Activated CD4-positive, alpha-beta T cell treated with anti-CD3 and anti-CD28 coated beads for 36 hours (primary cell): ENCODE measurements at places on chromosomes 16 and 17.

- DNase-seq, result no peak
These were observed 19.6 kb upstream of the RIPOR1 start for GRCh38 chr16:67509016-67509415.

DNA sequence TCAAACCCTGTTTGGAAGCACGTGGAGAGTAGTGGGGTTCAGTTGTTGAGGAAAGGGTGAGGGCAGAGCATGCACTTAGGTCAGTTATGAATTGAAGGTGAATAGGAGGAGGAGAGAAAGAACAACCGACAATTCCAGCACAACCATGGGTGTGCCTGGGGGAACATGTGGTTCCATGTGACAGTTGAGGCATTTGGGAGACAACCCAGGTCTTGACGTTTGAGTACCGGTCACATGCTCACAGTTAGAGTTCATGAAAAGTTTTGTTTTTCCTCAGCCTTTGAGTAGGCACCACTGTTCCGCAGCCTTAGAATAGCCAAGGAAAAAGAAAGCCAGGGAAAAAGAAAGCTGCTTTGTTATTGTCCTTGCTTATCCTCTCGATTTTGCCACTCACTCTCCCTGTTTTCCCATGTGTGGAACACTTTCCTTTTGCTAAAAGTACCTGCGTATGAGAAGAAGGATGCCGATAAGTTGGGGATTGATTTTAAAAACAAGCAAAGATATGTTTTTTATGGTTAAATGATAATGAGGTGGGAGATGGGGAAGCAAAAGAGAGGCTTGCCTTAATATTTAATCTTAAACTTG is 25.6 kb upstream of the ABCC11 start:
- no peak for DNase-seq

GRCh38 chr17:56313201-56313600 is 159.9 kb downstream of the ANKFN1 start:
- DNase-seq, result no peak

DNA sequence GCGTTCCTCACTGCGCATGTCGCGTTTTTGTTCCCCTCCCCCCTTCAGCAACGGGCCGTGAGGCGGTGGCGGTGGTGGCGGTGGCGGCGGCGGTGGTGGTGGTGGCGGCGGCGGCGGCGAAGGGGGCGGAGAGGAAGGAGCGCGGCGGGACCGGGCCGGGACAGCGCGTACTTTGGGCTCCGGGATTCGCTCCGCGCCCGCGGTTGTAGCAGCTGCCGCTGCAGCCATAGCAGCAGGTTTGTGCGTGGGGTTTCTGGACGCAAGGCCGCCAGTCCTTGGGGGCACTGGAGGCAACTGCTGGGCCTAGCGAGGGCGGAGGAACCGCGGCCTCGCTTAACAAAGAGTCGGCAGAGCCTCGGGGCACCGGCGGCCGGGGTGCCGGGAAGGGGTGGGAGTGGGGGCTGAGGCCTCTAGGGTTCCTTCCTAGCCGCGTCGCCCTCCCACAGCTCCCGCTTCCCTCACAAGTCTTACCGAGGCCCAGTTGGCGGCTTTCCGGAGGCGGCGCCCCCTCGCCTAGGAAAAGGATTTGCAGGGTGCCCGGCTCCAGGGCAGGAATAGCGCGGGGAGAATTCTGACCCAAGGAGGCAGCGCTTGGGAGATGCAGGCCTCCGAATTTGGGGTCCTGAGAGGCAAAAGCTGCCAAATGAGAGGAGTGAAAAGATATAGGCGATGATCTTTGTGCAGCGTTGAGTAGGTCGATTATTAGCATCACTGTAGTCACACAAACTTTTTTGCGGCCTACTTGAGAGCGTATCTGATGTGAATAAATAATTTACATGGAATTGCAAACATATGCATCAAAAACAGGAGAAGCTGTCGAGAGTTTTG is at the start of gene DDX42:
DDX42 (plus strand) TSS at position 30 of the 828 bp plus-strand sequence. CDS start 12,880 bp downstream, outside the sequence.
- DNase-seq, result peak; percentile 94

GRCh38 chr16:59634951-59635350 is 900.8 kb upstream of the GOT2 start:
- no peak for DNase-seq
